ENCODE measurements at places on chromosomes 7 and 10. TPM values are rescaled to one million over a fixed set of nuclear protein-coding genes. Genes with fewer than 3 reads are reported as not detected.

DNA sequence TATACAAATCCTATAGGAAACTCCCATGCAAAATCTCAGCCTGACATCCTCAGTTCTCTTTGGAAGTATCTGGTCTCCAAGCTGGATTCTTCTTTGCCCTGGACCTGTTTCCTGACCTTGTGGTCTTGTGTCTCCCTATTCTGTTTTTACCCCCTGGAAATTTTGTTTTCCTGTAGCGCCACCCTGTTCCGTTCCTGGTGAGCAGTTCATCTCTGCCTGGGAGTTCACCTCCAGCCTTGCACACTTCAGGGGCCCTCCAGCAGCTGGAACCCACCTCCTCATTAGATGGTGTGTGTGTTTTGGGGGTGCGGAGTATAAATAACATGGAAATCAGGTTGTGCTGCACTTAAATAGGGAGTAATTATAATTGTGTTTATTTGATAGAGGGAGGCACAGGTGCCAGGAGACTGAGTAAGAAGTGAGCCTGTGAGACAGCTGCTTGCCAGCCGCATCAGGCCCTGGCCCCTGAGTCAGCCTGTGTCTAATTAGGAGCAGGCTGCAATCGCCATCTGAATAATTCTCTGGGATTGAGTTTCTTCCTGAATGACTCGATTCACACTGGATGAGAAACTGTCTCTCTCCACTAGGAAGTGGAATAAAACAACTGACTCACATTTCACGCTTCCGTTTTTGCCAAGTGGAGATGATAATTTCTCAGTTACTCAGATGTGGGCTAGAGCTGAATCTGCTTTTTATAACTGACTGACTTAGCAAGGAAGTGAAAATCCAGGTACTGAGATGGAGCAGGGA is 69.4 kb upstream of the HECTD2 start:
- peak; percentile 17 for DNase-seq

DNA sequence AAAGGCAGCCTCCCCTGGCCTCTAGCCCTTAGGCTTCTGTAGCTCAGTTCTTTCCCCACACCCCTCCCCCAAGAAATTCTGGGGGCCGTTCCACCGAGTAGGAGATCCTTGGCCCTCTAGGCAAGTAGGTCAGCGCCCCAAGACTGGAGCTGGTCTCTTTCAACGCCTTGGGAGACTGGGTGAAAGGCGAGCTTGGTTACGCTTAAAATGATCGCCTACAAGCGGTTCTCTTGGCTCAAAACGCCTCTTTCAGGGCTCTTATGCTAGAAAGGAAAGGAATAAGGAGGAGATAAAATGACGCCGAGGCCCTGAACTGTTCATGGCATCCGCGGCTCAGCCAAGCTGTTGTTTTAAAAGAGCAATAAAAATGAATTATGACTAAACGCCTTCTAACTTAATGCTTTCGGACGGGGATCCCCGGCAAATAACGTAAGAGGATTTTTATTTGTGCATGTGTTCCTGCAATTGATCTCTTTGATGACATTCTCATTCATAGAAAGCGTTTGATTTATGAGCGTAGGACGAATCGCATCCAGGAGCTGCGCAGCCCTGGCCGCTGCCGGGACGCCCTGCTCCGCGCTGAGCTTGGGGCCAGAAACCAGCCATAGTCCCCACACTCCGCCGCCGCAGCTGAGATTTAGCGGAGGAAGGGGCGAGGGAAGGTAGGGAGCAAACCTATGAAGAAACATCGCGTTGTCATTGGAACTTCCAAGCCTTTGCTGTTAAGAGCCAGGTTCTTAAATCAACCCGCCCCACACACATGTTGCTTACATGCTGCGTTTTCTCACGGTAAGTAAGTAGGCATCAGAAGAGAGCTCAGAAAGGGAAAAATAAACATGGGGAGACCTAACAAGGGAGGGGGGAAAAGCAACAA is 3.0 kb upstream of the HOXA1 start:
- no peak for DNase-seq

GRCh38 chr7:43590862-43591557 is 8.1 kb downstream of the STK17A start:
- DNase-seq, result no peak

- DNase-seq, result no peak
Observed at GRCh38 chr10:24850727-24851296, 101.6 kb downstream of the PRTFDC1 start.

DNA sequence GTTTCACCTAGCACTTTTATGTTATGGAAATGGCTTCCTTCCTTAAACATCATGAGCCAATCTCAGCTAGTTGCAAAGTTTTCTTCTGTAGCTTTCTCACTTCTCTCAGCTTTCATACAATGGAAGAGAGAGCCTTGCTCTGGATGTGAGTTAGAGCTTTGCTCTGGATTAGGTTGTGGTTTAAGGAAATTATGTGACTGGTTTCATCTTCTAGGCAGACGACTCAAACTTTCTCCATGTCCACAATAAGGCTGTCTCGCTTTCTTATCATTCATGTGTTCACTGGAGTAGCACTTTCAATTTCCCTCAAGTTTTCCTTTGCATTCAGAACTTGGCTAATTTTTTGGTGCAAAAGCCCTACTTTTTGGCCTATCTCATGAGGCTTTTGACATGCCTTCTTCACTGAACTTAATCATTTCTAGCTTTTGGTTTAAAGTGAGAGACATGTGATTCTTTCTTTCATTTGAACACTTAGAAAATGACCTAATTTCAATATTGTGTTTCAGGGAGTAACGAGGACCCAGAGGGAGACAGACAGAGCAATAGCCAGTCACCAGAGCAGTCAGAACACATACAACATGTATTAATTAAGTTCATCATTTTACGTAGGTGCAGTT is 49.8 kb downstream of the CNOT4 start:
- DNase-seq, result no peak

Gene IL2RA
- polyA plus RNA-seq, result not detected

Gene C10orf67
- 0.11 TPM for polyA plus RNA-seq

Gene OR2A12
- polyA plus RNA-seq, result 0.09 TPM

Gene FAM25C
- polyA plus RNA-seq, result not detected
